CD4-positive, alpha-beta memory T cell (primary cell): ENCODE measurements at places on chromosomes 3 and 15. TPM values are rescaled to one million over a fixed set of nuclear protein-coding genes. Genes with fewer than 3 reads are reported as not detected.

- no peak for DNase-seq
Measured at GRCh38 chr15:99132634-99133287, 27.9 kb downstream of the SYNM start.

DNA sequence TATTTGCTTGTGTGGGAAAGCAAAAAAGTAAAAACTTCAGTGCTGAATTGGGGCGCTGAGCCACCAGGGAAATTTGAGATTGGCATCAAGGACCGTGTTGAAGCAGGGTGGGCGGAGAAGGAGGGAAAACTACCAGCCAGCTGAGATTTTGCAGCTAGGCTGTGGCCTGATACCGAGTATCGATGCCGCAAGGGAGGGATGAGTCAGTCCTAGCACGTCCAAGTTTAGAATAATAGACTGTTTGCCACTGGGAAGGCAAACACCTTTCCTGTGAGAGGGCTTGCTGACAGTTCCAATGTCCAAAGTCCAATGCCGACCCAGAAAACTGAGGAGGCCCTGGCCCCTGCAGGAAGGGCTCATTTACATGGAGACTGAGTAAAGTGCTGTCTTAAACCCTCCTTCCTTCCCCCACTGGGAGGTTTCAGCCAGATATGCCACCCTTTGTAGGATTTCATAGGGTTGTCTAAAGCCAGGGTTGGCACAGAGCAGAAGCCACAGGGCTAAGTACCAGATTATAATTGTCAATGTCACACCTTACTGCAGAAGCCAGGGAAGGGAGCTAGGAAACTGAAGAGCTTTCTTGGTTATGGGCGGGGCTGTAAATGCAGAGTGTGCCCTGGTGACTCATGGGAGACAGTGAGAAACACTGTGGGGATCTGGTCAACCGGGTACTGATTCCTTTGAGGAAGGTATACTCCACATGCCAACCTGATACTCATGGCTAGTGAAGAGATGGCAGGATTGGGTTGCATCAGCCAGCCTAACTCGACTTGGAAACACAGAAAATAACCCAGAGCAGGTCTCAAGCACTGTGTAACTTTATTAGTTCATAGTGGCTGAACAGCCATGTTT, 28.4 kb upstream of the PIK3CB start:
- no peak for DNase-seq

- DNase-seq = peak; percentile 73
Measured at GRCh38 chr3:72848703-72849081, 447 bp upstream of the SHQ1 start.

- DNase-seq = no peak
Measured at GRCh38 chr3:120649830-120650233, 32.2 kb downstream of the HGD start.

- DNase-seq = no peak
Measured at GRCh38 chr3:77160931-77161497, 121.1 kb downstream of the ROBO2 start.

DNA sequence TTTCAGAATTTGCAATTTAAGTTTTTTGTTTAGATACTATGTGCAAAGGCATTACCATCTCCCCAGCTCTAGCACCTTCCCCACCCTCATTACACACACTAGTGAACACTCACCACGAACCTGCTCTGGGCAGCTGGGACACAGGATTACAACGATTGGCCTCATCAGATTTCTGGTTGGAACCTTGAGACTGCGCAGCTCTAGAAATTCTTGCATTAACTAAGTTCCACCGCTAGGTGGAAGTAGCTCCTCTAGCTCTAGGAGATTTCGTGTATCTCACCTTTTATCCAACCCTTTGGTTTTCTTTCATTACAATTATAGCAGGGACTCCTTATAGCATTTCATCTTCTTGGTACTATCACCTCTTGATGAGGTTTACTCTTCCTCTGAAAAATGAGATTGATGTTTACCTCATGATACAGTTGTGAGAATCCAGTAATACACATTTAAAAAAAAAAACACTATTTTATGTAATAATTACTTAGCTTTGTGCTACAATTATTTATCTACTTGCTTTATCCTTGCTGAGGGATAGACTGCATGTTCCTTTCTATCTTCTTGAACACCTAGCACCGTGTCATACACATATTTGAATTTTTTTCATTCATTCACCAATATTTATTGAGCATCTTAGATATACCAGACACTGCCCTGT, 28.7 kb upstream of the PLOD2 start:
- DNase-seq = peak; percentile 9

The PPP1R14D gene
- total RNA-seq = not detected

DNA sequence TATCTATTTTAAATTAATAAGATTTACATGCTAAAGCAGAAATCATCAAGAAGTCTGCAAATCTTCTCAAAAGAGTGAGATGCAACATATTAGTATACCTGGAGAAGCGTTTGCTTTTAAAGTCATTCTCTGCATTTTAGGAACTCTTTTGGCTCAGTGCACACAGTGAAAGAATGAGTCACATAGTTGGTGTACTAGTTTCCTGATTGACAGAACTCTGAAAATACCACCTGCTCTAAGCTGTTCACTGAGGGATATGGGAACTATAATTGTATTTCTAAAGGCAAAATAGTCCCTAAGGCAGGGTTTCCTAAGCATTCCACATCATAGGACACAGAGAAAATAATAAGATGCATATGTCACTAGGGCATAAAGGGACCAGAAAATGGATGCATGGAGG, 838.5 kb downstream of the DIPK2A start:
- DNase-seq = no peak

DNA sequence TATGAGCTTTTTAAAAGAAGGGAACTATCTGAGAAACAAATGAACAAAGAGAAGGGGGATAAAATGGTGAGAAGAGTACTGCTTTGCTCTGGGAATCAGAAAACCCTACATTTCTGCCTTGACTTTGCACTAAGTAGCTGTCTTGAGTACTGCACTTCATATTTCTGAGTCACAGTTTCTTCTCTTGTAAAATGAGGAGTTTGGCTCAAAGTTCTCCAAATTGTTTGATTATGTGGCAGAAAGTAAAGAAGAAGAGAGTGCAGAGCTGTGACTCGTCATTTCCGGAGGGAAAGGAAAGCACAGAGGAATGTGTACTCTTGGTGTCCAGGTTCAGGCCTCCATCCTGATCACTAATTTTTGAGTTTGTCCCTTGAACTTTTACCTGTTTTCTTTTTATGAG, 54.7 kb downstream of the TP63 start:
- DNase-seq = no peak

DNA sequence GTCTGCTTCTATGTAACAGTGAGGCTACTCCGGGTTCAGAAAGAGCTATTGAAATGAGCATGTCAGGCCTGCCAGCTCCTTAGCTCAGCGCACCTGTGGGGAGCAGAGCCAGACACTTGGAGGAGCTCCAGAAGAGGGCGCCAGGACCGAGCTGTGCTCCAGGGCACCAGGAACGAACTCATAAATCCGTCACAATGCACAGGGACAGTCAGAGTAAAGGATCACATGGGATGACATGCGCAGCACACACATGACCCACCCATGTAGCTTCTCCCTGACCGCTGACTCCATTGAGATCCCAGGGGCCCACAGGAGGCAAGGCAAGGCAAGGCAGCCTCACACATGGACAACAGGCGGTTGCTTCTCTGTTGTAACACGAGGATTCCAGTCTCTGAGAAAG, 26.0 kb upstream of the GNB5 start:
- DNase-seq = no peak

GRCh38 chr15:61725251-61725650, 335.0 kb downstream of the VPS13C start:
- no peak for DNase-seq

The GP9 gene
- total RNA-seq = not detected

GRCh38 chr15:27902680-27903385, 196.3 kb downstream of the OCA2 start:
- no peak for DNase-seq

The ZNF654 gene
- 30.3 TPM for total RNA-seq

- DNase-seq = no peak
Measured at GRCh38 chr3:39128951-39129350, 21.5 kb downstream of the TTC21A start.

The EDEM1 gene
- total RNA-seq = 153 TPM

The PHC3 gene
- 173 TPM for total RNA-seq

- no peak for DNase-seq
Measured at GRCh38 chr3:127166501-127167065, 26.3 kb upstream of the PRR23E start.

The CCR9 gene
- 4.0 TPM for total RNA-seq

DNA sequence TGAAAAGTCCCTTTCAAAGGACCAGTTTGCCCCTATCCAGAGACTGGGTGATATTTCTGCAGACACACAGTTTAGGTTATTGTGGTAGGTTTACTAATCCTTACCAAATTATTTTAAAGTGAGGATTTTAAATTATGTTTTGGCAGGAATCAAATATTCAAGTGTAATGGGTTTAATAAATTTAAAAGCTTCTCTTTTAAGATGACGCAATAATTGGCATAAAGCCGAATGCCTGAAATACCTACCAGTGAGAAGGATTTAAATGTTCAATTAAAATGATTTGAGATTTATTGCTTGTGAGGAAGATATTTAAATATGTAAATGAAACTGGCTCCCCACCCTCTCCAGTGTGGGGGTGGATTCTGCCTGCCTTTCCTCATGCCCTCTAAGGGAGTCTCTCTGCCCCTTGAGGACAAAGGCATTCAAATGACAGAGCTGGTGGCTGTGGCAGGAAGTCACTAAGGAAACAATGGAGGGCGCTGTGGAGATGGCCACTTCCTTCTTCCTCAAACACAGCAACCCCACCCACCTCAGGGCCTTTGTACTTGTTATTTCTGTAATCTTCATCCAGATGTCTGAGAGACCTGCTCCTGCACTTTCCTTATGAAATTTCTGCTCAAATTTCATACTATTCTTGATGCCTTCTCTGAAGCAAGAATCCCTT, 131.7 kb downstream of the TNIK start:
- DNase-seq = peak; percentile 52

GRCh38 chr3:122468896-122469533, 45.7 kb downstream of the KPNA1 start:
- no peak for DNase-seq

The NANOGP8 gene
- not detected for total RNA-seq

- no peak for DNase-seq
Measured at GRCh38 chr15:62362144-62362543, 197.1 kb upstream of the C2CD4B start.

The TEX55 gene
- not detected for total RNA-seq

- no peak for DNase-seq
Measured at GRCh38 chr3:172803489-172803888, 53.0 kb downstream of the ECT2 start.

DNA sequence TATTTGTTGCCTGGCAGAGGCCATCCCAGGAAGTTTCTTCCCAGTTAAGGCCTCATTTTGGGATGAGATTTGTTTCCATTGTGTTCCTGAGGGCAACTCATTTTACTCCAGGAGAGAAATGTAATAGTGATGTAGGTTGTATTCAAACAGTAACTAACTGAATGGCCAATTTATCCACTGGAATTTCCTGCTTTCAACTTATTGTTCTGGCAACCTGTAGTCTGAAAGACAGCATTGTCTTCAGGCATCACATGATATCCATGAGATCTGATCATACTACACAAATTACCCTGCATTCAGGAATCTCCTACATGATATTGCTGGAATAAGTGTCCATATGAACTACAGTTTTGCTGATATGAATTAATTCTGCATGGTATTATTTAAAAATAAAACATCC, 79.5 kb upstream of the FGF7 start:
- DNase-seq = no peak

DNA sequence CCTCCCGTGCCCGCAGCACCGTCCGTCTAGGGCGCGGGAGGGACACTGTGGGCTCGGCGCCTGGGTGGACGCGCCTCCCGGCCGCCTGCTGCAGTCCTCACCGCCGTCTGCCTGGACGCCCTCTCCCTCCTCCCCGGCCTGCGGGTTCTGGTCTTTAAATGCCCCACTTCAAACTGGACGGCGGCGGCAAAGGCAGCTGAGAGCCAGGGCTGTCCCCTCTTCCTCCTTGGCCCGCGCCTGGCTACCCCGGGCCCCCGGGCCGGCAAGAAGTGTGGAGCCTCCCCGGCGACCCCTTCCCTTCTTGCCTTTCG, 426 bp downstream of the CBLB start:
- no peak for DNase-seq

The JAGN1 gene
- total RNA-seq = 26.5 TPM

- no peak for DNase-seq
Measured at GRCh38 chr15:70870051-70870450, 16.1 kb upstream of the LARP6 start.

GRCh38 chr3:95715128-95715527, 1099.3 kb upstream of the EPHA6 start:
- no peak for DNase-seq

DNA sequence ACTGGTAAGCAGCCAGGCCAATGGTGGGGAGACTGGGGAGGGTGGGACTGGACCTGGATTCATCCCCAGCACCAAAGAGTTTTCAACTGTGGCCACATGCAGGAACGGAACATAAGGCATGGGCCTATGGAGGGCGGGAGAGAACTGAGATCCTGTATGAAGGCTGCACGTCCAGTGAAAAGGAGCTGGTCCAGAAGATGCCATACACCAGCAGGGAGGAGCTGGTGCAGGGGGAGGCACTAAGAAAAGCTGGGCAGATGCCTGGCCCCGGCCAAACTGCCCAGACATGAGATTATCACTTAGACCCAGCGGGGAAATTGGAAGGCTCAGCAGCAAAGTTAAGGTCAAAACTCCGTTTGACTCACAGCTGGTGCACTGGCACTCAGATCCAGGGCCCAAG, 58.1 kb upstream of the MCF2L2 start:
- DNase-seq = no peak

DNA sequence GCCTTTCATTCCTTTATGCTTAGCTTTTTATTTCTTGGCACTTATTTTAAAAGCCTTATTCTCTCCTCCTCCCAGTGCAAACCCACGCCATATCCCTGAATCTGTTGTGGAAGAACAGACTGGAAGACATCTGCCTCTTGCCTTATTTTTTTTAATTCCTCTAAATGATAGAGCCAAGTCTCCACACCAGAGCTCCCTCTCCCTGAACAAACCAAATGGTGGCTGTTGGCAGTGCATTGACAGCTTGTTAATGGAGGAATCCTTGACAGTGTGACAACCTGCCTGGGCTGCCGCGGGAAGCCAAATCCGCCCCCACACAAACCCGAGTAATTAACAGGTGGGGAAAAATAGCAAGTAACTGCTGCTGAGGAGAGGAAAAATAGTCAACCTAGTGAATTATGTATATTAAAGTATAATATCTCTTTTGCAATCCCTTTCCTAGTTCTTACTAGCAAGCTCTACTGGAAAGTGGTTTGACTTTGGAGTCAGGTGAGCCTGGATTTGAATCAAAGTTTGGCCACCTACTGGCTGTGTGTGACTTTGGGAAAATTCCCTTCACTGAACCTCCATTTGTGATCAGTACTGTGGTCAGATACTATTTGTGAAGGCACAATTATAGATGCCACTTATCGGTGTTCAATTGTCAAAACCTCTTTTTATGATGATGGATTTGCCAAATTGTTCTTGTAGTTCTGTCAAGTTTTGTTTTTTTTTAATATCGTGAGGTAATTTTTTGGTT, 589.6 kb downstream of the PDCD6IP start:
- no peak for DNase-seq

The PYGO1 gene
- total RNA-seq = not detected

The STAC gene
- total RNA-seq = not detected
